ENCODE measurements at places on chromosomes 4 and X.

GRCh38 chr4:91497892-91498291 lies 805.9 kb upstream of the GRID2 start:
- no peak for DNase-seq

- no peak for DNase-seq
These were observed 357.1 kb upstream of the NOCT start for GRCh38 chr4:138658518-138658917.

- no peak for DNase-seq
These were observed 182.1 kb downstream of the NSUN7 start for GRCh38 chr4:40931841-40932240.

DNA sequence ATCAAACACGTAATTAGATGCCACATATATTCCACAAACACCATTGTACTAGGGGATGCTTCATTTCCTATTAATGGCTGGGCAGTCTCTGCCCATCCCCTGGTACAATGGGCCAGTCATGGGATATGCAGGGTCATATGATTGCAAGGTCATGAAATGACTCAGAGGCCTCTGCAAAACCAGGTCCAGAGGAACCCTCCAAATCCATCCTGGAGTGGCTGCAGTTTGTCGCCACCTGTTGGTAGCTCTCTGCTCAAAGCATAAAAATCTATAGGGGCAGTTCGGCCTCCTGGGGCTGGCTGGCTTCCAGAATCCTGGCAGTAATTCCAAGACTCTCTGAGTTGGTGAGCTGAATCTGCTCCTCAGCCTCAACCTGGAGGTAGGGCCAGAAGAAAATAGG lies 22.9 kb upstream of the PUDP start:
- no peak for DNase-seq

GRCh38 chr4:176845636-176846035 lies 52.9 kb upstream of the VEGFC start:
- DNase-seq, result no peak

GRCh38 chrX:150643271-150643670 lies 49.9 kb upstream of the MTMR1 start:
- DNase-seq, result no peak

DNA sequence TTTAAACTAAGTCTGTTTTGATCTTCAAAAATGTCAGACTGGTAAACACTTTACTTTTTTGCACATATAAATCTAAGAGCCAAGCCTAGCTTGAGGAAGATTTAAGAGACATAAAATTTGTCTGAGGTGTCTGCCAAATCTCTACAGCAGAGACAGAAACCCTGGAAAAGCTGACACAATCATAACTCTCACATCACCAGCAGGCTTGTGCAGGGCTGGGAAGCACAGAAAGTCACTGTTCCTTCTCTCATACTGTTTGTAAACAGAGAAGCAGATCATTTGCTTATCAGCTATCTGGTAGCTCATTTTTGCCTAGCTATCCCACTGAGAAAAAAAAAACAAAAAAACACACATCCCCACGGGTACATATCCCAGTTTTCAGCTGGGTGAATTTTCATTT lies 7.0 kb downstream of the ENOX2 start:
- no peak for DNase-seq

DNA sequence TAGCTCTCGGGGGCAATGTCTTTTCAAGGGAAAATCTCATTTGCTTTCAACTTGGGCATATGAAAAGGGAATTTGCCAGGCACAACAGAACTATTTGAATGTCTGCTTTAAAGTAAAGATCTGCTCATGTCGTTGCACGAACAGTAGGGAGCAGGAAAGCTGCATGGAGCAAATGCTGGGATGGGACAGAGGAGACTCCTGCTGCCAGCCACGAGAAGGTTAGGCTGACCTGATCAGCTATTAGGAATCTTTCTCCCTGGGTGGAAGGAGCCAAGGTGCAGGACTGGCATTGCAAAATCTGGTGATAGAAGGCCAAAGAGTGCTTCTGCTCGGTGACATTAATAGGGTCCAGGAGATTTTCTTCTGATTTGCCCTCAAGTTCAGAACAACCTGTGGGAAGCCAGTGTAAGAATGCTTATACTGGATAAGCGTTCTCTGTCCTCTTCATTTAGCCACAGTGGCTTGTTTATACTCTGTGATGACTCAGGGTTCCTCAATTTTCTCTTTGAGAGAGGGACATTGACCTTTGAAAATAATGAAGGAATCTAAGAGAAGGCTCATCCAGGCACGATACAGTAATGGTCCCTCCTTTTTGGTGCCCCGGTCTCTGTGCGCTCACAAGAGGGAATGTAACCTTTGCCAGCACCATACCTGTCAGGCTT lies 22.9 kb downstream of the FHL1 start:
- peak; percentile 5 for DNase-seq

DNA sequence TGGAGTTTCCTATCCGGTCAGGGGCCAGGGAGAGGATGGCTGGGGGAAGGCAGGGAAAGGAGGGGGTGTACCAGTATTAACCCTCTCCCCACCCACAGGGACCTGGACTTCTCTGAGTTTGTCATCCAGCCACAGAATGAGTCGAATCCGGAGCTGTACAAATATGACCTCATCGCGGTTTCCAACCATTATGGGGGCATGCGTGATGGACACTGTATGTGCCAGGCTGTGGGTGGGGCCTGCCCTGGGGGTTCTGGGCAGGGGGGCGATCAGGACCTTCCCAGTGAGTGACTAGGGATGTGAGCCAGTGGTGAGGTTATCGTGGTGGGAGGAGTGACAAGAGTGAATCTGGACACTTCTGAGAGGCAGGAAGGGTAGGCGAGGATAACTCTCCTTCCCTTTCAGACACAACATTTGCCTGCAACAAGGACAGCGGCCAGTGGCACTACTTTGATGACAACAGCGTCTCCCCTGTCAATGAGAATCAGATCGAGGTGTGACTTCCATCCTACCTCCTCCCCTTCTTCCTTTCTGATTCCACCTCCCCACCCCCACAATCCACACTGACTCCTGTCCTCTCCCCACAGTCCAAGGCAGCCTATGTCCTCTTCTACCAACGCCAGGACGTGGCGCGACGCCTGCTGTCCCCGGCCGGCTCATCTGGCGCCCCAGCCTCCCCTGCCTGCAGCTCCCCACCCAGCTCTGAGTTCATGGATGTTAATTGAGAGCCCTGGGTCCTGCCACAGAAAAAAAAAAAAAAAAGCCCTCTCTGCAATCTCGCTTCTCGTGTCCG lies 14.6 kb downstream of the USP11 start:
- DNase-seq, result no peak

DNA sequence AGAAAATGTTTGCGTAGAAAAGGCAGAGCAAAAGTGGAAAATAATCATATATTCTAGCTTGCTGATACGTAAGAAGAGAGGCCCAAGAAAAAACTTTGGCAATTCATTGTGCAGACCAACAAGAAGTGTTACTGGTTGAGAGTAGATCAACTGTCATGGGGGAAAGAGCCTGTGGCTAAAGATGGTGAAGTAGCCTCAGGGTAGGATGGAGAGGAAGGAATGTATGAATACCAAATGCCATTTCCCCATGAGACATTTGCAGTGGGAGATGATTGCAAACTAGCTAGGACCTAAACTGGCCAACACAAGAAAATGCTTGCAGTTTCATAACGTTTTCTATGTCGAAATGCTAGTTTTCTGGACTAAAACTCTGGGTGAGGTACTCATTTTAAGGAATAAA lies 47.7 kb upstream of the ADGRL3 start:
- no peak for DNase-seq
